ENCODE measurements at places on chromosomes 3 and 15.

- no peak for DNase-seq
Observed at GRCh38 chr3:18389108-18389733, 35.9 kb downstream of the SATB1 start.

GRCh38 chr3:197417911-197418618 is 119.7 kb upstream of the DLG1 start:
- DNase-seq = no peak

GRCh38 chr3:146638718-146639117 is 33.6 kb upstream of the PLSCR5 start:
- no peak for DNase-seq

DNA sequence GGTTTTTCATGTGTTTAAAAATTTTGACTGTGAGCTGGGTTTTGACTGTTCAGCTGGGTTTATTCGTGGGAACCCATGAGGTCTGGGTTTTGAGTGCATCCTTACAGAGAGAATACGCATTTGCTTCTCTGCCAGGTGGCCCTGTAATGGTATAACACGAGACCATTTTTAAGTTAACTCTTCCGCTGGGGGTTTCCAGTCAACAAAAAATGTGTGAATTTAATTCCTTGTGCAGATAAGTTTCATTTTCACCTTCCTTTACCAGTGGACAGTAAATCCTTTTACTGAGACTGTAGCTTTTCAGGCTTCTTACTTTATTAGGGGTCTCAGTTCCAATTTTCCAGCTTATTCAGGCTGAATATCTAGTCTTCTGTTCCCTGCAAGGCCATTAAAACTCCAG is 149.6 kb downstream of the OPA1 start:
- DNase-seq = no peak

GRCh38 chr3:53645754-53646153 is 151.3 kb downstream of the CACNA1D start:
- no peak for DNase-seq

- DNase-seq = no peak
Observed at GRCh38 chr3:124297062-124297980, 305.4 kb upstream of the ROPN1 start.

- no peak for DNase-seq
Observed at GRCh38 chr3:58742239-58742638, 75.7 kb upstream of the FAM3D start.

DNA sequence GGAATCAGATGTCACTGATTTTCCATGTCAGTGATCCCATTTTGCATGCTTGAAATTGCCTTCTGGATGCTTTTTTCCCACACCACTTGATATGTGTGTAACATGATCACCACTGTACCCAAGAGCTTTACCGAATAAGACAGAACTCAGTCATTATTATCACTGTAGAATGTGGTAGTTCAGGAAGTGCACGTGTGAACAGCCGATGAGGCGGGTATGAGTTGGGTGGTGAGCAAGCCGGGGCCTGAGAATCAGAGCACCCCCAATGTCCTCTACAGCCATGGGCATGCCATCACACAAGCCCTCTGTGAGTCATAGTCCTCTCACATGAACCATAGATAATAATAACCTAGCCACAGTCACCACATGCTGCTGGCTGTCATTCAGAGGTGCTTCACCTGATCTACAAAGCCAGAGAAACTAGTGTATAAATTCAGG is 470.8 kb downstream of the SOX2 start:
- DNase-seq = no peak

GRCh38 chr3:101725890-101726275 is 1.5 kb downstream of the CEP97 start:
- DNase-seq = no peak

DNA sequence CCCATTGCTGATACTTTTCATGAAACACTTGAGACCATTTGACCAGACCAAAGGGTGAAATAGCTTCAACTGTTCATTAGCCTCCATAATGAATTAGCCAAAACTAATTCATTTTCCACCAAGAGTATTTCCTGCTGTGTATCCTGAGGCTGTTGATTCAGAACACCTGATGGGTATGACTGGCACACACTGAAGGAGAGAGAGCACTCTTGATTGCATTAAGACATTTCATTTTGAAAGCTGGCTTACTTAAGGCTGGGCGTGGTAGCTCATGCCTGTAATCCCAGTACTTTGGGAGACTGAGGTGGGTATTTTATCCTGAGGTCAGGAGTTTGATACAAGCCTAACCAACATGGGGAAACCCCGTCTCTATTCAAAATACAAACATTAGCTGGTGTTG is 175.6 kb downstream of the AGBL1 start:
- DNase-seq = no peak

Data from activated CD4-positive, alpha-beta T cell treated with anti-CD3 and anti-CD28 coated beads for 48 hours (primary cell).